CD4-positive, CD25-positive, alpha-beta regulatory T cell (primary cell): ENCODE measurements at places on chromosomes 7 and 10.

GRCh38 chr7:154504918-154505317 is 452.7 kb downstream of the DPP6 start:
- no peaks in the 10 kb centered on the region for H3K4me1 ChIP-seq
- no peak overlapping the region for H3K4me3 ChIP-seq
- H3K27ac ChIP-seq, result no peak overlapping the region
- DNase-seq, result no peak
- H3K36me3 ChIP-seq, result no peaks in the 10 kb centered on the region

DNA sequence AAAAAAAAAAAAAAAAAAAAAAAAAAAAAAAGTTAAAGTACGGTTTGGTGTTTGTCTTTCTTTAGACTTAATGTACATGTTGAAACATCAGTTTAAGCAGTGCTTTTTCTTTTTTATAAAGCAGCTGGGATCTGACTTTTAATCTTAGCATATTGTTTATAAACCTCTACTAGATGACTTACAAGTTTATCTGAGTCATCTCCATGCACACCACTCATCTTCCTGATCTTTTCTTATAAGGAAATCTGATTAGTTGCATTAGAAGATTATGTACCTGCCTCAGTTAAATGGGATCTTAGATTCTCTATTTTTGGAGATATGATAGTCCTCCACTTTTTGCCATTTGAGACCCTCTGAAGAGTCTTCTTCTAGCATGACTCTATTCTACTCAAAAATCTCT is 391.9 kb upstream of the LRGUK start:
- DNase-seq, result no peak
- H3K4me1 ChIP-seq, result peaks cover 2% of the 10 kb centered on the region
- H3K36me3 ChIP-seq, result no peaks in the 10 kb centered on the region
- H3K27ac ChIP-seq, result no peak overlapping the region

DNA sequence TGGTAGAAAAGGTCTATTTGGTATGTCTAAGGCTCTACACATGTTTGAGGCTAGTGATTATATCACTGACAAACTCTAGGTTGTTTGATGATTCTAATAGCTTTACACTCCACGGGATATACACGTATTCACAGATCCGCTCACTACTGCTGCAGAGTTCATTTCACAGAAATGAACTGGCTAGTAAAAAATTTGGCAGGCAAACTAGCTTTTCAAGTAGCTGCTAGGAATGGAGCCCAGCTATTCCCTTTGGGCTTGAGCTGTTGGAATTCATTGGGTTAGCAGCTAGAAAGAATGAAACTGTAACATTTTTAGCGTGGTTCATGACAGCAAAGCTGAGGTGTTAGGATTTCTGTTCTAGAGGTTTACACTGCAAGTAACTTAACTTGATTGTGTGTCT is 37.6 kb downstream of the R3HCC1L start:
- peaks cover 3% of the 10 kb centered on the region for H3K4me1 ChIP-seq
- H3K27me3 ChIP-seq, result no peaks in the 10 kb centered on the region
- peaks cover 29% of the 10 kb centered on the region for H3K36me3 ChIP-seq
- no peak for DNase-seq

DNA sequence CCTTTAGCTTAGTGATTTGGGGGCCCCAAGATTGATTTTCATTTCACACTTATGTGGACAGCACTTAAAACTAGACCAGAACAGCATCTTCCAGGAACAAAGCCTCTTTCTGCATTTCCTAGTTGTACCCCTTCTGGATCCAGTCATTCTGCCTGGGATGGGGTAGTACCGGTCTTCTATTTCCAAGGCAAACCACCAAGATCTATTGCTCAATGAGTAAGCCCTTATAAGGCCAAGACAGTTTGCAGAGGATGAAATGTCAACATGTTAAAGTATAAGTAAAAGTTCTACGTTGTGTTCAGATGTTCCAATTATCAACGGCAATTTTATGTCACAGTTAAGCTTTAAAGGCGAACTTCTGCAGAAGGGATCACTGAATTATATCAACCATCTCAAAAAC is 106.9 kb upstream of the ZNF746 start:
- no peaks in the 10 kb centered on the region for H3K27me3 ChIP-seq
- peaks cover 15% of the 10 kb centered on the region for H3K4me1 ChIP-seq
- no peak for DNase-seq
- no peak overlapping the region for H3K4me3 ChIP-seq

DNA sequence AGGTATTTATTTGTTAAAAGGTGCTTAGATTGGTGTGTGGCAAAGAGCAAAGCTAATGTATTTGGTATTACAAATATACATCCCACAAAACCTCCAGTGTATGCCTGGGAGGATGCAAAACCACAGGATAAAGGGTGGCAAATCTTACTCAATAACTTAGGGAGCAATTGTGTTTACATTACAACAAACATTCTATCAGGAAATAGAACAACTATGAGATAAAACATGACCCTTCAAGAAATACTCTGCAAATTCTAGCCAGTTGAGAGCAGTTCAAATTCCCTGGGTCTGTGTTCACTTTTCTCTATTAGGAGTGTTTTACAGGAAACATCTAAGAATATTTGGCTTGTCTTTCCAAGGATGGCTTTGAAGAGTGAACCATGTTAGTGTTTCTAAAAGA is 64.9 kb downstream of the CUL1 start:
- H3K4me3 ChIP-seq, result no peak overlapping the region
- no peak for DNase-seq
- peaks cover 71% of the 10 kb centered on the region for H3K36me3 ChIP-seq
- H3K4me1 ChIP-seq, result no peaks in the 10 kb centered on the region

DNA sequence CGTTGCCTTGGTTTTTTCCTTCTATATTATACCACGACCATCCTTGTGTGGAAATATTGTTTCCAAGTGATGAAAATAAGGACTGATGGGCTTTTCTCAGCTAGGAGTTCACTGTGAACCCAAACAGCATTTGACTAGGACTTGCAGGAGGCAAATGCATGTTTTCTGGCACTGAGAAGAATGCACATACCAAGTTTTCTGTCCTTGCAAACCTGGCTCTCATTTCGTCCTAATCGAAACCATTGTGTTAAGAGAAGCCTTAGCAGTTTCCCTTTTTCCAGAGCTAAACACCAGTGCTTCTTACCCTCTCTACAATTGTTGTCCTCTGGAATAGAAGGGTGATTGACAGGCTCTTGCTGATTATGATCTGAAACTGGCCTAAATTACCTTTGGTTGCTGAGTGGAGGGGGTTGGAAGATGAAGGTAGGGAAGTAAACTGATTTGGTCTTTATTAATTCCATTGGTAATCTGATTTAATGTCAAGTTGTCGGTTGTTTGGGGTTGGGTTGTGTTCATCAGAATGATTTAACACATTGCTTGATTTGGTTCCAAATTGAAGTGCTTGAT is 33.1 kb upstream of the ELMO1 start:
- DNase-seq, result no peak
- no peaks in the 10 kb centered on the region for H3K36me3 ChIP-seq
- H3K4me3 ChIP-seq, result no peak overlapping the region
- no peak overlapping the region for H3K27ac ChIP-seq
- no peaks in the 10 kb centered on the region for H3K4me1 ChIP-seq

GRCh38 chr10:92729886-92730285 is 40.1 kb downstream of the HHEX start:
- no peak overlapping the region for H3K27ac ChIP-seq
- no peaks in the 10 kb centered on the region for H3K4me1 ChIP-seq
- H3K27me3 ChIP-seq, result no peaks in the 10 kb centered on the region
- H3K4me3 ChIP-seq, result no peak overlapping the region
- no peaks in the 10 kb centered on the region for H3K36me3 ChIP-seq
- no peak for DNase-seq

GRCh38 chr7:8146788-8147413 is 115.1 kb downstream of the ICA1 start:
- no peak for DNase-seq
- peaks cover 66% of the 10 kb centered on the region for H3K4me1 ChIP-seq
